ENCODE measurements at places on chromosomes 3 and 15.
A peak's percentile ranks its signal among the peaks of the same experiment; 100 is the strongest.

GRCh38 chr3:126179825-126180476 lies 435 bp downstream of the ALDH1L1 start:
- DNase-seq = no peak

DNA sequence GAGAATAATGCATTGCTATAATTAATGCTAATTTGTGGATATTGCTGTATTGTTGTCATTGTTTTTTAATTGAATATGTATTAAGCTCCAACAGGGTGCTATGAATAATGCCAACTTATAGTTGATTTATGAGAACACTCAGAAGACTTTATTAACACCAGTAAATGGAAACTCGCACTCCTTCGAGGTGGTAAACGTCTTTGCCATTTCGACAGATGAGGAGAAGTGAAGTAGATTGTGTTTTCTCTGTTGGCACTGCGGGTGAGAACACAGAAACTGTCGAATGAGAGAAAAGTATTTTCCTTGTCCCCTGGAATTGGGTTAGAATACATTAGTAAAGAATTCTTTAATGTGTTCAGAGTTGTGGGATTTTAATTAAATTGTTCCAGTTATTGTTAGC lies 354.5 kb downstream of the LPP start:
- no peak for DNase-seq

DNA sequence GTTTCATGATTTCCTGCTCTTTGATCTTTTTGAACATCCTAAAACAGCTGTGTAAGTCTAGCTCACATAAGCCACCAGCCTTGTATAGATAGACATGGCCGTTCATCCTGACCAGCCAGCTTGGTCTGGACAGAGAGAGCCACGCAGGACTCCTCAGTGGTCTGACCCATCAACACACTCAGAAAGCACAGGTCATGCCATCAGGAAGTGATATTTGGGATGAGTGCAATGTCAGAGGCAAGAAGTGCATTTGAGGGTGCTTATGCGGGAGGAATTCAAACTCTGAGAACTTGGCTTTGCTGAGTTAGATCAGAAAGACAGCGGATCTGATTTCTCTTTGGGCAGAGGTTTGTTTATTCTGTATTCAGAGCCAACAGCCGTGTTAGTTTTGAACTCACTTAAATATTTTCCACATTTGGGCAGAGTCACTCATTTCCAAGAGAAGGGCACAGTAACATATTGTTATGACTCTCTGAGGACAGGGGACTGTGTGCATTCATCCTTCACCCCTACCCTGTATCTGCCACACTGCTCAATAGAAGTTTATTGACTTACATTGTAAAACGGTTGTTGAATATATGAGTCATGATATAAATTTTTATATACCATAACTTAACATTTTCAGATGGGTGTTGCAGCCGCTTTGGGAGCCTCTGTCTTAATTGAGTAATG lies 225.3 kb upstream of the LYSMD4 start:
- DNase-seq = no peak

GRCh38 chr15:41511899-41512369 lies 1.7 kb downstream of the LTK start:
- no peak for DNase-seq

- DNase-seq = peak; percentile 95
These were observed 283.0 kb upstream of the VEPH1 start for GRCh38 chr3:157786211-157786610.

- DNase-seq = no peak
These were observed 22.8 kb upstream of the JMJD7 start for GRCh38 chr15:41804916-41805666.

- DNase-seq = peak; percentile 64
These were observed 14.2 kb downstream of the EIF4E3 start for GRCh38 chr3:71710906-71711494.

- DNase-seq = no peak
These were observed 10.5 kb downstream of the DLEC1 start for GRCh38 chr3:38049358-38050126.

DNA sequence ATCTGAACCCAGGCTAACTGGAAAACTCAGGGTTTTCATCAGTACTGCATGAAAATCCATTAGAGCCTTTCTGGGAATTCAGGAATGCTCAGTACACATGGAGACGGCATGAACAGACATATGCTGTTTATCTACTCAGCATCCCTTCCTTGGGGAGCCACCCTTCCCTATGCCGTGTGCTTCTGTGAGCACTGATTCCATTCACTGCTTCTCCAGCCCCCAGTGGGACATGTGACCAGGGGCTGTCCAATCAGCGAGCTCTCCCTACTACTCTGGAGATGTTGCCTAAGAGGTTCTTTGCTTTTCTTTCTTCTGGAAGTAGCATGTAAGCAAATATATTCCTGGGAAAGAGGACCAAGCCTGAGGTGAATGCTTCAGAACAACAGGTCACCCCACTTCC lies 5.6 kb upstream of the PCOLCE2 start:
- DNase-seq = no peak

GRCh38 chr15:34993877-34994276 lies 5.8 kb upstream of the ZNF770 start:
- no peak for DNase-seq

- DNase-seq = peak; percentile 33
These were observed 139.5 kb upstream of the RBMS3 start for GRCh38 chr3:29141197-29141917.

- no peak for DNase-seq
These were observed 883.6 kb upstream of the NR2F2 start for GRCh38 chr15:95446854-95447253.

DNA sequence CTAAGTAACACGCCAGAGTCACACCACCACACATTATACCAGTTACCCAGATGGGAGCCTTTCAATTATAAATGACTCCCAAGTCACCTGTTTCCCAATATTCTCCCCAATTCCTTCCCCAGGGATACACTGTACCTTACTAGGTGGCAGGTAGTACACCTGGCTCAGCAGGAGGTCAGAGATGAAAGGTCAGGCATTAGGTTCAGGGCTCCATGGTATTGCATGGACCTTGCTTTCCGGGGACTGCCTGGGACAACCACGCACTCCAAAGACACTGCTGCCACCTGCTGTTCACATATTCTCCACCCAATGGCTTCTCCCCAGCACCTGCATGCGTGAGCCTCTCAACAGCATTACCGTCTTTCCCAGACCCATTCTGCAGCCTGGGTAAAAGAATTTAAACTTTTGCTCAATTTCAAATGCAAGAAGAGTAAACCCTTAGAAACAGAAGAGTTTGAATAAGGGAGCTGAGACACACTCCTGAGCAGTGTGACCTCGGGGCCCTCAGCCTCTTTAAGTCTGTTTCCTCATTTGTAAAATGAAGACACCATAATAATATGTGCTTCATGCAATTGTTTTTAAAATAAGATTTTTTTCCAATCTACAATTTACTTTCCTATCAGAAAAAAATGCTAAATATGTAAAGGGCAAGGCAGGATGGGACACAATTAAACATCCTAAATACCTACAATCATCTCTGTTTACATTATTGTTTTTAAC lies 28.0 kb upstream of the LACTB start:
- DNase-seq = peak; percentile 72

Data from fibroblast of skin of scalp (primary cell).